ENCODE measurements at places on chromosomes 7 and 10.

DNA sequence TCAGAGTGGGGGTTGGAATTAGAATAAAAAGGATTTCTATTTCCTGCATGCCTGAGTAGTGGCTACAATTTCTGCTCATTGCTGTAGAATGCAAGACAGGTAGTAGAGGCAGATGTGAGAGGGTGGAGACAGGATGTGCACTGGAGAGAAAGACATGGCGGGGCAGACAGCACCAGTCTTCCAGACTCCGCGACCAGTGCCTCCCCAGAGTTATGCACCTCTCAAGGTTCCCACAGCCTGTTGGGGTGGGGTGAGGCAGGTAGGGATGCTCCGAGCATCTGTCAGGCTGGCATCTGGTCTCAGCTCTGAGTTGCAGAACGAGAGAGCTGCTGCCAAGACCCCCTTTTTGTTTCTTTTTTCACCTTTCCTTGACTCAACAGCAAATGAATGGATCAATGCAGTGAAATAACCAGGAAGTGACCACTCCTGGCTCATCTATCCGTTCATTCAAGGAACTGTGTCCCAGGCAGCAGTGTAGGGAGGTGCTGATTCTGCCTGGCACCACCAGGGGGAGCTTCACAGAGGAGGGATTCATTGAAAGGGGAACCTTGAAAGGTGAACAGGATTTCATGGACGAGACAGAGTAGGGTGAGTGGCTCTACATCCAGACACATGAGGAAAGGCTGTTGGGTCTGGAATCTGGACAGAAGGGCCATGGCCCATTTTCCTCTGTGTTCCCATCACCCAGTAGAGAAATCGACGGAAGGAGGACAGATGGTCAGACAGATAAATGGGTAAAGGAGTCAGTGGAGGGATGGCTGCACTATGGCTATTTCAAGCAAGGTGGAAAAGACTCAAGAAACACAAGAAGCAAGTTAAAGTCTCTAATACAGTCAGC lies 17.2 kb upstream of the SLC18A3 start:
- peak; percentile 29 for DNase-seq

GRCh38 chr10:14056610-14057332 lies 274.0 kb downstream of the FRMD4A start:
- DNase-seq: no peak

GRCh38 chr7:136138991-136139390 lies 161.8 kb upstream of the MTPN start:
- DNase-seq: no peak

GRCh38 chr10:115696747-115697146 lies 576.3 kb downstream of the GFRA1 start:
- DNase-seq: no peak
